ENCODE measurements at places on chromosomes 1 and 21.
A peak's percentile ranks its signal among the peaks of the same experiment; 100 is the strongest.

DNA sequence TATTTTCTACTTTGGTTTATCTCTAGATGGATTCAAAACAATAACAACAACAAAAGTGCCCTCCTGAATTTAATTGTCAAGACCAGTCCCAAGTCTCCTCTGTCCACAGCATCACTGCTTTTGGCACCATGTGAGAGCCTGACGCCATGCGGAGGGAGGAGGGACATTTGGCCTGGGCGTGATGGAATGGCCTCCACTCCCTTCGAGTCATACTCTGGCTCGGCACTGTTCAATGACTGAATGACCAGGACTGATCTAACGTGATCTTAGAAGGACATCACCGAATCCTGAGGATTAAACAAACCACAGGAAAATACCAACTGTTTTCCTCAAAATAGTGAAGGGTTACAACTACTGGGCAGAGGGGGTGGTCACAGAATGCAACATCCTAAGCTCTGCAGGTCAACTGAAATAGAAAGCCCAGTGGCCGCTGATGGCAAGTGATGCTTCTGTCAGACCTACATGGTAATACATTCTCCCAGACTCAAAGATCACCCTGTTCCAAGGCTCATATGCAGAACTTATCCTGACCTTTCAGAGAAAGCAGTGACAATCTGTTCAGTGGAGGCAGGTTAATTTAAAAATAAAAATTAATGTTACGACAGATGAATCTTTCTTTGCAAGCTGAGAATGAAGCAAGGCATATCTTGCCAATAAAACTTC, 19.1 kb downstream of the SRSF4 start:
- DNase-seq = no peak

DNA sequence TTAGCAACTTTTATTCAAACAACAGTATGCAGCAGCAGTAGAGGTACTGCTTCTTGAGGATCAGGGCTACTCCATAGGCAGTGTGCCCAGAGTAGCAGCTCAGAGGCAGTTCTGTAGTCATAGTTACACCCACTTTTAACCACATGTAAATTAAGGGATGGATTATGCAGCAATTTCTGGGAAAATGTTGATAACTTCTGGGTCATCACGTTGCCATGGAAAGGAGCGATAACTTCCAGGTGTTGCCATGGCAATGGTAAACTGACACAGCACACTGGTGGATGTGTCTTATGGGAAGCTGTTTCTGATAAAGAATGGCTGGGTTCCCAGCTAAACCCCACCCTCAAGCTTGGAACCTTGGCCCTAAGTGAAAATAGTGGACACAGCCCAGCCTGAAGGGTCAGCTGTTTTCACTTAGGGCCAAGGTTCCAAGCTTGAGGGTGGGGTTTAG, 29.0 kb upstream of the PLA2G2A start:
- no peak for DNase-seq

DNA sequence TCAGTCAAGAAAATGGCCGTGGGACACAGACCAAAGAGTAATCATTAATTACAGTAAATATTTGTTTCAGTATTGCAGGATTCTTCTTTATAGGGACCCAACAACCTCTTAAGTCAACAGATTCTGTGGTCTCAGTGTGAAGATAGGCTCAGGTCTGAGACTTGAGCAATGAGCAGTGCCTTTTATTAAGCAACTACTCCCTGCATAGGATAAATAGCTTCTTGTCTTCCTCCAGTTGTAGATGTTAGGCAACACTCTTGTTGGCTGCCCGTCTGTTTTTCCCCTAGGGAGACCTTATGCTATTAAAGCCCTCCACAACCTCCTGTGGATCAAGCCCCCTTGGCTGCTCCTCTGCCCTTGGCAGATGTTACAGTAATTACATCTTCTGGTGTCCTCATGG, 1.8 kb upstream of the OMA1 start:
- DNase-seq = no peak

- no peak for DNase-seq
Observed at GRCh38 chr21:17786851-17787181, 32.3 kb downstream of the C21orf91 start.

DNA sequence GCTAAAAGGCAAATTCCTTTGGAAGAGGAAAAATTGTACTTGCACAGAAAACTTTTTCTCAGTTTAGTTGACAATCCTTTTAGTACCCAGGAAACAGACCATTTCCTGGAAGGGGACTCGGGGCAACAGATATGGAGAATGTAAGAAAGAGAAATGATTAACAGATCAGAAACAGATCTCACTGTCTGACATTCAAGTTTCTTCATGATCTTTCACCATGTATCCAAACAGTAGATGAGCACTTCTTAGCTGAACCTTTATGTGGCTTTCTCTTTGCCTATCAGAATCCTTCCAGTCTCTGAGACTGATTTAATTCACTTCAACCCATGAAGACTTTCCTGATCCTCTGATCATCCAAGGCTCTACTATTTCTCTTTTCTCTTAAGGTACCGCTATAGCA, 2.7 kb downstream of the TTLL7 start:
- DNase-seq = no peak

- peak; percentile 62 for DNase-seq
Observed at GRCh38 chr1:17563494-17564281, 24.2 kb downstream of the ARHGEF10L start.

DNA sequence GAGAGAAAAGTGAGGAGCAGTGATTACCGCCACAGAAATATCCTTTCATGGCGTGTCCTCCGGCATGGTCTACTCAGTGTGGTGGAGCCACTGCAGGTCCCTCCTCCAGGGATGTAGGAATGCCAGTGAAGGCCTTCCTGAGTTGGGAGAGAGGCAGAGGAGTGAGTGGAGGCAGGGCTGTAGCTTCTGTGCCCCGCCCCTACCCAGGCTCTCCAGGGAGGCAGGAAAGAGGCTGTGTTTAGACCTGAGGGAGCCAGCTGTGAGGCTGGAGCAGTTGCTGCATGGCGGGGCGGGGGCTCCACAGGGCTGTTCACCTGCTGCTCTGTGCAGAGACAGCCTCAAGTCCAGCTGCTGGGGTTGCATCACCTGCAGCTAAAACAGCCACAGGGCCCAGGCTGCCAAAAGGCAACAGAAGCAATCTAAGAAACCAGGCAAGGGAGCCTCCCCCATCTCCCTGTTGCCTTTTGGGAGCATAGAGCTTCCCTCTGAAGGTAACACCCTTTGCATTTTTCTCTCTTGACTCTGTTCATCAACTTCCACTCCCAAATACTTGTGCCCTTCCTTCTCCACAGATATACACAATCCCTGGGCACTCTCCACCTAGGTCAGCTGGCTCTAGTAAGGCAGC, 801 bp upstream of the ANXA9 start:
- DNase-seq = no peak

DNA sequence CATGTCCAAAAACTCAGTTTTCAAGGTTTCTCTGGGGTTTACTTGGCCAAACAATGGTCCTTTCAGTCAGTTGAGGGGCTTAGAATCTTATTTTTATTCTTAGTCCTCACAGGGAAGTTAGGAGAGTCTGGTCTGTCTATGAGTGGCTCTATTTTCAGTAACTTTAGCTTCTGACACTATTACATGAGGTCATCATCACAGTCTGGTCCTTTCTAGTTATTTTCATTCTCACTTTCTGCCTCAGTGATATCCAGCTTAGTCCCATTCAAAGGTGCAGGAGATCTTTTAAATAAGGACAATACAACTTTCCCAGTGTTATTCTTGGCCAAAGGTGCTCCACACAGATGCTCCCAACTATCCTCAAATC, 30.0 kb upstream of the FGGY start:
- DNase-seq = no peak

GRCh38 chr1:86154571-86155050, 2.0 kb downstream of the COL24A1 start:
- DNase-seq = no peak

Data from head of caudate nucleus (tissue), 42 donors.